ENCODE measurements at places on chromosomes 7 and 10. TPM values are rescaled to one million over a fixed set of nuclear protein-coding genes. Genes with fewer than 3 reads are reported as not detected.
A peak's percentile ranks its signal among the peaks of the same experiment; 100 is the strongest.

- DNase-seq, result no peak
- no peaks in the 10 kb centered on the region for H3K27me3 ChIP-seq
- no peaks in the 10 kb centered on the region for H3K4me1 ChIP-seq
- no peaks in the 10 kb centered on the region for H3K36me3 ChIP-seq
Measured at GRCh38 chr7:28560767-28561166, 148.4 kb downstream of the CREB5 start.

The MICALL2 gene
- total RNA-seq, result 6.0 TPM

GRCh38 chr7:133253519-133253875, 619 bp downstream of the EXOC4 start:
- DNase-seq, result peak; percentile 13
- peak overlapping the region; percentile 65 for H3K4me3 ChIP-seq
- H3K27me3 ChIP-seq, result no peaks in the 10 kb centered on the region
- no peaks in the 10 kb centered on the region for H3K36me3 ChIP-seq
- no peak overlapping the region for H3K27ac ChIP-seq

The GPR26 gene
- not detected for total RNA-seq

The PNLIPRP3 gene
- total RNA-seq, result not detected

The MDFIC gene
- total RNA-seq, result 7.1 TPM

DNA sequence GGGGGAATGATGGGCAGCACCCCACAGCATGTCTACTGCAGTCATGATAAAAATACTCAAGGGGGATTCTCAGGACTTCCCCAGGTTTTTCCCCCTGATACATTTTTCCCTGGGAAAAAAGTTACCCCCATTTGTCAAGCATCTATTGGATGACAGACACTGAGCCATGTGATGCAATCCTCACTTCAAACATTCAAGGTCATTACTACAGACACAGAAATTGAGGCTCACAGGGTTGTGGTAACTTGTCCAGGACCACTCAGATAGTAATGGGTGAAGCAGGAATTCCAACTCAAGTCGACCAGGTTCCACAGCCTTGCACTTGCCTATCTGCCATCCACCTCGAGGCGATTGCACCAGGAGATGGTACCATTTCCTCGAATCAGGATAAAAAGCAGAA, 31.7 kb downstream of the PPP1R3C start:
- H3K4me1 ChIP-seq, result no peaks in the 10 kb centered on the region
- no peaks in the 10 kb centered on the region for H3K36me3 ChIP-seq
- H3K27me3 ChIP-seq, result no peaks in the 10 kb centered on the region
- H3K27ac ChIP-seq, result no peak overlapping the region
- no peak for DNase-seq
- H3K4me3 ChIP-seq, result no peak overlapping the region

DNA sequence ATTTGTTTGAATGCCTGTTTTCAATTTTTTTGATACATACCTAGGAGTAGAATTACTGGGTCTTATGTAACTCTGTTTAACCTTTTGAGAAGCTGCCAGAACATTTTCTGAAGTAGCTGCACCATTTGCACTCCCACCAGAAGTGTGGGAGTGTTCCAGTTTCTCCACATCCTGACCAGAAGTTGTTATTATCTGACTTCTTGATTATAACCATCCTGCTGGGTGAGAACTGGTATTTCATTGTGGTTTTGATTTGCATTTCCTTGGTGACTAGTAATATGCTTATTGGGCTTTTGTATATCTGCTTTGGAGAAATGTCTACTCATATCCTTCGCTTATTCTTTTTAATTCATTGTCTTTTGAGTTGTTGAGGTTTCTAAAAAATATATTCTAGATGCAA, 117.2 kb upstream of the GLCCI1 start:
- H3K36me3 ChIP-seq, result no peaks in the 10 kb centered on the region
- no peaks in the 10 kb centered on the region for H3K27me3 ChIP-seq
- H3K4me3 ChIP-seq, result no peak overlapping the region
- DNase-seq, result no peak
- H3K27ac ChIP-seq, result no peak overlapping the region

GRCh38 chr10:78539247-78539766, 505.6 kb downstream of the RPS24 start:
- DNase-seq, result no peak
- H3K4me3 ChIP-seq, result no peak overlapping the region
- peaks cover 12% of the 10 kb centered on the region for H3K4me1 ChIP-seq
- H3K36me3 ChIP-seq, result no peaks in the 10 kb centered on the region

GRCh38 chr7:108452707-108453106, 3.5 kb downstream of the NRCAM start:
- no peak overlapping the region for H3K4me3 ChIP-seq
- peaks cover 44% of the 10 kb centered on the region for H3K27me3 ChIP-seq
- H3K27ac ChIP-seq, result no peak overlapping the region
- H3K4me1 ChIP-seq, result peaks cover 47% of the 10 kb centered on the region
- H3K36me3 ChIP-seq, result no peaks in the 10 kb centered on the region

GRCh38 chr10:93773705-93774104, 16.0 kb downstream of the LGI1 start:
- no peak overlapping the region for H3K27ac ChIP-seq
- no peaks in the 10 kb centered on the region for H3K36me3 ChIP-seq
- no peak for DNase-seq
- peaks cover 32% of the 10 kb centered on the region for H3K4me1 ChIP-seq
- no peaks in the 10 kb centered on the region for H3K27me3 ChIP-seq

- H3K27me3 ChIP-seq, result no peaks in the 10 kb centered on the region
- H3K4me3 ChIP-seq, result no peak overlapping the region
- DNase-seq, result no peak
- H3K36me3 ChIP-seq, result no peaks in the 10 kb centered on the region
- no peak overlapping the region for H3K27ac ChIP-seq
Measured at GRCh38 chr7:29488203-29488970, 75.2 kb upstream of the PRR15 start.

GRCh38 chr7:7354674-7355073, 172.3 kb downstream of the C1GALT1 start:
- DNase-seq, result no peak
- no peak overlapping the region for H3K27ac ChIP-seq
- no peaks in the 10 kb centered on the region for H3K27me3 ChIP-seq
- no peak overlapping the region for H3K4me3 ChIP-seq

The FKBP6 gene
- not detected for total RNA-seq

The LEP gene
- total RNA-seq, result not detected

- H3K27ac ChIP-seq, result no peak overlapping the region
- DNase-seq, result no peak
- no peaks in the 10 kb centered on the region for H3K4me1 ChIP-seq
- H3K4me3 ChIP-seq, result no peak overlapping the region
Measured at GRCh38 chr7:110911632-110912031, 179.3 kb upstream of the LRRN3 start.

DNA sequence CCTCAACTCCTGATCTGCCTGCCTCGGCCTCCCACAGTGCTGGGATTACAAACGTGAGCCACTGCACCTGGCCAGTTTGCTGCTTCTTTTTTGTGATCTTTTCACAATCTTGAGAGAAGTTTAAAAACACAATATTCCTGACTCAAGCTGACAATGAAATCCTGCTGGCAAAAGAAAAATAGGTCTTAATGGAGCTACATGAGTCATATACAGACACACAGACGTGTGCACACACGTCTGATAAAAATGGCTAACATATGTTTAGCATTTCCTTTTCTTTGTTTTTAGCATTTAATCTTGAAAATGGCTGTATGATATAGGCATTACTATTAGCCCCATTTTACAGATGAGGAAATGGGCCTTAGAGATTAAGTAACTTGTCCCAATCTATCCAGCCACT, 29.4 kb upstream of the RAB18 start:
- no peaks in the 10 kb centered on the region for H3K36me3 ChIP-seq
- H3K4me3 ChIP-seq, result no peak overlapping the region
- H3K4me1 ChIP-seq, result peaks cover 8% of the 10 kb centered on the region
- no peak overlapping the region for H3K27ac ChIP-seq
- H3K27me3 ChIP-seq, result no peaks in the 10 kb centered on the region

- H3K36me3 ChIP-seq, result no peaks in the 10 kb centered on the region
- DNase-seq, result no peak
- H3K4me3 ChIP-seq, result no peak overlapping the region
- no peak overlapping the region for H3K27ac ChIP-seq
- peaks cover 12% of the 10 kb centered on the region for H3K4me1 ChIP-seq
Measured at GRCh38 chr10:74746813-74747212, 79.6 kb upstream of the KAT6B start.

DNA sequence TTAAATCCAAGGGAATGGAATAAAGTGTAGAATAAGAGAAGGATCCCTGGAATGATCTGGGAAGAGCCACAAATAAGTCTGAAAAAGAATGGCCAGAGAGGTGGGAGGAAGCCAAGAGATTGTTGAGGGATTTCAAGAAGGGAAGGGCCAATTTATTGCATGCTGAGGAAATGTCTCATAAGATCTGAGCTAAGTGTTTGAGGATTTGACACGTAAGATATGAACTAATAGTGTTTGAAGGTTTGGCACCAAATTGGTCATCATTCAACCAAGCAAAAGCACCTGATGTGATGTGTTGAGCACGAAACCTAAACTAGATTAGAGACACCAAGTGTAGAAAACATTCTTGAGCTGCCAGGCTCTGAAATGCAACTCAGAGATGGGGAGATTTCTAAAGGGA, 97.9 kb downstream of the TSPAN12 start:
- H3K36me3 ChIP-seq, result no peaks in the 10 kb centered on the region
- H3K4me1 ChIP-seq, result no peaks in the 10 kb centered on the region
- no peak overlapping the region for H3K27ac ChIP-seq

DNA sequence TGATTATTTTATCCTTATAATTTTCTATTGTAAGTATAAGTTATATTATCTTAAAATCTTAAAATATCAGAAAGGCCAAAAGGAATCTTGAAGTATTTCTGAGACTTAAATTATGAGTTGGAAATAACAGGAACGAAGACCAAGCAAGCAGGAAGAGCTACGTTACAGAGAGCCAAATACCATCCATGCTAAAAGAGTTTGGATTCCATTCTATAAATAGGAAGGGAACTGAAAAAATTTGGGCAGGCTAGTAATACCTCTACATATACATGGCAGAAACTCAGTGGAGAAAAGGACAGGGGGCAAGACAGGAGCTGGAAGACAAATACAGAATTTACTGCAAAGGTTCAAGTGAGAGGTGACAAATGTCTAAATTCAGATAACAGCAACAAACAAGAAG, 16.7 kb downstream of the ITGB1 start:
- no peak for DNase-seq
- no peaks in the 10 kb centered on the region for H3K27me3 ChIP-seq
- no peaks in the 10 kb centered on the region for H3K36me3 ChIP-seq

DNA sequence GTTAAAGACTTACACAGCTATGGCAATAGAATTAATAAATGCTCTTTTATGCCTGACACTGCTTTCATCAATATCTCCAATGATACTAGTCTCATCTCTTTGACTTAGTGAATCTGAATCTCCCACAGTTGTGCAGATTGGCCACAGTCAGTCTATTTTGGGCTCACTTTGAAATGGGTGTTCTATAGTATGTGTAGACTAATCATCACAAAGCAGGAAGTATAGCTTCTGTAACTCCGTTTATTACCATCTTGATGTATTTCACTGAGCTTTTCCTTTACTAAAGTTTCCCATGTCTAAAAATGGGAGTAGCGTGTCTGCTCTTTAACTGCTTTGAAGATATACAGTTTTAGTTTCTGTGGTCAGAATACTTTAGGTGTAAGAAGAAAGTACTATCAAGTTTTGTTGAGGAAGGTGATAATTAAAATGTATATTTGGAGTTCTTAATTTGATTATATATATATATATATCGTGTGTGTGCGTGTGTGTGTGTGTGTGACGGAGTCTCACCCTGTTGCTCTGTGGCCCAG, 70.1 kb downstream of the ST7 start:
- H3K4me1 ChIP-seq, result peaks cover 23% of the 10 kb centered on the region
- H3K27ac ChIP-seq, result no peak overlapping the region
- no peak overlapping the region for H3K4me3 ChIP-seq
- no peaks in the 10 kb centered on the region for H3K27me3 ChIP-seq

- H3K4me1 ChIP-seq, result peaks cover 6% of the 10 kb centered on the region
- H3K27me3 ChIP-seq, result no peaks in the 10 kb centered on the region
- H3K4me3 ChIP-seq, result no peak overlapping the region
- peak; percentile 49 for DNase-seq
- H3K36me3 ChIP-seq, result no peaks in the 10 kb centered on the region
Measured at GRCh38 chr7:3897430-3898372, 596.6 kb downstream of the SDK1 start.

The GPR15LG gene
- total RNA-seq, result not detected

The FGL2 gene
- total RNA-seq, result not detected

- H3K27ac ChIP-seq, result no peak overlapping the region
- peaks cover 3% of the 10 kb centered on the region for H3K4me1 ChIP-seq
- H3K36me3 ChIP-seq, result no peaks in the 10 kb centered on the region
- no peak overlapping the region for H3K4me3 ChIP-seq
- H3K27me3 ChIP-seq, result no peaks in the 10 kb centered on the region
Measured at GRCh38 chr7:111676167-111676566, 113.9 kb upstream of the IMMP2L start.

DNA sequence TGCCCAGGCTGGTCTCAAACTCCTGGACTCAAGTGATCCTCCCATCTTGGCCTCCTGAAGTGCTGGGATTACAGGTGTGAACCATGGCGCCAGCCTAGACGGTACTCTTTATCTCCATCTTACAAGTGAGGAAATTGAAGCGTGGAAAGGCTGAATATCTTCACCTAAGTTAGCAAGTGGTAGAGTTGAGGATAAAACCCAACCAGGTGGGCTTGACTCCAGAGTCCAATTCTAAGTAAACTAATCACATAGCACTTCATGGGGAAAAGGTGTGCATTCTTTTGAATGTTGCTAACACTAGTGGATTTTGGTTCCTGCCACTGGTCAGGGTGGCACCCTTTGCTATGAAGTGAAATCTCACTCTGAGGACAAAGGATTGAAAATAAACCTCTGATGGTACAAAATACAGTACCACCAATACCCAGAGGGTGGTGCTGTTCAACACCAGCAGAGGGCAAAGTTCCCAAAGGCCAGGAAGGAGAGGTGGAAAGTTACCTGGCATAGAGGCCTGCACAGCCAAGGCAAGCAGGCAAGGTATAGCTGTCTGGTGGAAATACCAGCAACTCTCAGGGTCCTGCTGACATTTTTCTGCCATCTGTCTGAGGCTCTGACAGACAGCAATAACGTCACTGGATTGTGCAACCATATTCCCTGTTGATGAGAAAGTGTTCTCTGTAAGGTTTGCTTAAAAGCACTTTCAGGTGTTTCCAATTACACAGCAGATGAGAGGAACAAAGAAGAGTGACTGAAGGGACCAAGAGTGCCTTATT, 17.6 kb downstream of the ZDHHC16 start:
- no peaks in the 10 kb centered on the region for H3K4me1 ChIP-seq
- H3K27me3 ChIP-seq, result no peaks in the 10 kb centered on the region
- peak; percentile 68 for DNase-seq
- no peak overlapping the region for H3K4me3 ChIP-seq
- H3K27ac ChIP-seq, result no peak overlapping the region

The HECW1 gene
- total RNA-seq, result 0.28 TPM

The MAD1L1 gene
- 46.6 TPM for total RNA-seq

GRCh38 chr7:85038466-85038865, 148.4 kb downstream of the SEMA3D start:
- H3K27ac ChIP-seq, result no peak overlapping the region
- no peak for DNase-seq
- no peaks in the 10 kb centered on the region for H3K36me3 ChIP-seq
- H3K4me1 ChIP-seq, result no peaks in the 10 kb centered on the region
- H3K27me3 ChIP-seq, result no peaks in the 10 kb centered on the region

DNA sequence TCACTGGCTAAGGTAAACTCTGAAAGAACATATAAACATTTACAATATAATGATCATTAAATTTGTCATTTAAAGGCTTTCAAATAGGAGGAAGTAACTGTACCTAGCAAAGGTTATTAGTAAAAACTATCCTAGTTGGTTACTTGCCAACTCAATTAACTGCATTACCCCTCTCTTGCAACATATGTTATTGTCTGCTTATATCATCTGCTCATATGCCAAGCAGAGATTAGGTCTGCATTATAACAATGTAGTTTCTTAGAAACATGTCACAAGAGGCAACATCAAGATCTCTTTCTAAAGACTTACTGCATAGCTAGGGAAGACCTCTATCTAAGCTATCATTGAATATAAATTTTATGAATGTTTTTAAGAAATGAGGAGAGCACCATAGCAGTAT, 132.5 kb downstream of the RELN start:
- no peaks in the 10 kb centered on the region for H3K4me1 ChIP-seq
- no peak overlapping the region for H3K27ac ChIP-seq
- no peak for DNase-seq
- no peaks in the 10 kb centered on the region for H3K27me3 ChIP-seq
- no peak overlapping the region for H3K4me3 ChIP-seq
